ENCODE measurements at places on chromosomes 5 and 9.

DNA sequence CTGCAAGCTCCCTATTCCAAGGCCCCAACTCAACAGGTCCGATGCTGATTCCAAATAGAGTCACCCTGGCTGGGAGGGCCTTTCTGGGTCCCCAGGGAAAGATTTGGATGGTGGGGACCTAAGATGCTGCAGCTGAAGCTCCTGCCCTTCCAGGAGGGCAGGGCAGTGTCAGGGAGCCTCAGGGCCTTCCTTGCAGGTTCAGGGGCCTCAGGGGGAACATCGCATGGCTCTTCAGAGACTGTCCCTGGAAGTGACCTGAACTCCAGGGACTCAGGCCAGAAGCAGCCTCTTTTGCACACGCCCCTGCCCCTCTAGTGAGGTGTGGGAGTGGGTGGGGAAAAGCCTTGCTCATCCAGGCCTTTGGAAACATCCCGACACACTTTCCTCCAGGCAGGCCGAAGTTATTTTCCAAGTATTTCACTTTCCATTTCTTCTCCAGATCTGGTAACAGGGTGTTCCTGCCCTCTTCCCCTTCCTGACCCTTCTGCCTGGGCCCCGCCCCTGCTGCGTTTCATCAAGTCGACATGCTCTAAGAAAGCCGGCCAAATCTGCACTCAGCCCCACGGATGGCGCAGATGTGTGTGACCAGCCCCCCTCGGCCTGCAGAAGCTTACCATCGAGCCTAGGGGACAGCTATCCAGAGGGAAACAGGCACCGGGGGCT lies 159.5 kb downstream of the FGF18 start:
- DNase-seq = no peak

DNA sequence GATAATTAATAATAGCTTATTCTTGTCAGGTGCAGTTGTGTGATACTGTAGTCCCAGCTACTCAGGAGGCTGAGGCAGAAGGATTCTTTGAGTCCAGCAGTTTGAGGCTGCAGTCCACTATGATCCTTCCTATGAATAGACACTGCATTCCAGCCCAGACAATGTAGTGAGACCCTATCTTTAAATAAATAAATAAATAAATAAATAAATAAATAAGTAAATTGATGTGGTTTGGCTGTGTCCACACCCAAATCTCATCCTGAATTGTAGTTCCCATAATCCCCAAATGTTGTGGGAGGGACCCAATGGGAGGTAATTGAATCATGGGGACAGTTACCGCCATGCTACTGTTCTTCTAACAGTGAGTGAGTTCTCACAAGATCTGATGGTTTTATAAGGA lies 5.6 kb upstream of the ELL2 start:
- no peak for DNase-seq

- no peak for DNase-seq
Observed at GRCh38 chr5:124040799-124041198, 528.8 kb downstream of the CSNK1G3 start.

GRCh38 chr5:143505354-143505753 lies 101.9 kb upstream of the NR3C1 start:
- no peak for DNase-seq

DNA sequence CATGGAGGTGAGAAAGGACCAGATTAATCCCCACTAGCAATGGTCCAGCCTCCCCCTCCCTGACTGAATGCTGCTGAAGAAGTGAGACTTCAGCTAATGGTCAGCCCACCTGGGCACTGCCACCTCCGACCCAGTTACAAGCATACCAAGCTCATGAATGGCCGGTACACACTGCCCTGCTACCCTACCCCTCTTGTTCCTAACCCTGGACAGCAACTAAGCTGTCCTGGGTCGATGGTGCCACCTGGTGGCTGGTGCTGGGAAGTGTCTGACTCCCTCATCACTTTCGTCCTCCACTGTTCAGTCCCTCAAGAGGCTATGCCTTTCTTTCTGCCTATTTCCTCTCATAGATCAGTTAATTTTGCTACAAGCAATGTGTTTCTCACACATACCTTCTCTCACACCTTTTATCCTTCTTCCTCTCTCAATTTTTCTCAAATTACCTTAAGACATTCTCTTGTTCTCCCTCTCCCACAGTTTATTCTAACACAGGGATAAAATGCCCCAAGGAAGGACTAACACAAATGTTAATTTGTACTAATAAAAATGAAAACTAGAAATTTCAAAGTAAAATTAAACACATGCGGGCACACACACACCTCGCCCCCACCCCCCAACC lies 42.4 kb downstream of the PAX5 start:
- DNase-seq = no peak

- no peak for DNase-seq
Observed at GRCh38 chr5:169094586-169095409, 206.1 kb downstream of the SLIT3 start.

DNA sequence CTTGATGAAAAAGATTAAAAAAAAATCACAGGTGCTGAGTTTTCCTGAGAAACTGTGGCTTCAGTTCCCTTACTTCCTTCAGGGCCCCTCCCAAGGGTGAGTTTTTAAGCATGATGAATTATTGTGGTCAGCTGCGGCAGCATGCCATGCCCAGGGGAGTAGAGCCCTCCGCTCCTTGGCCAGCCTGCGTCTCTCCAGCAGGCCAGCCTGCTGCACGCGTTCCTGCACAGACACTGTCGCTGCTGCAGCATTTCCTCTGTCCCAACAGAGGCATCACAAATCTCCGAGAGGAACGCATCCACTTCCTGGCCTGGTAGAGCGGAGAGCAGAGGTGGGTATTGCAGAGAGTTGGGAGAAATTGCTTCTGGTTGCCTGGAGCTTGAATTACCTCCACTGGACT lies 26.1 kb upstream of the GLRA1 start:
- no peak for DNase-seq

DNA sequence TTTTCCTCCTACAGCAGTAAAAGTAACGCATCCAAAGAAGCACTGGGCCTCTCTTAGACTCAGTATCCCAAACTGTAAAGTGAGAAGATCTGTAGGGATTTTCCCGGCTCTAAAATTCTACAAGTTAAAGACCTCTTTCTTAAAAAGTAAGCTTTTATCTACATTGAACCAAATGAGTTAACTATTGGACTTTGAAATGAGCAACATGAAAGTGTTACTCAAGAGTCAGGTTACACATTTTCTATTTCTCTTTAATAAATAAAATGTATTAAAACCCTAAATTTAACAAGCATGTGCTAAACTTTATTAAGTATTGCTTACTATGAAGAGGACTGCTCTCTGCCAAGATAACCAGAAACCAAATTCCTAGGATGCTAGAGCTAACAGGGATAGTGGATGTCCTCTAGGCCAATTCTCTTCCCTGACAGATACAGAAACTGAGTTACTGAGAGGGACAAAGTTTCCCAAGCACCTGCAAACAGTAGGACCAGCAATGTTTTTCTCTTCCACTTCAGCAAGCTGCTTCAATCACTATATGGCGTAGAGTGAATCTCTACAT lies 21.7 kb downstream of the NFIB start:
- DNase-seq = no peak

- DNase-seq = no peak
Observed at GRCh38 chr5:90161414-90161813, 248.1 kb downstream of the CETN3 start.

- no peak for DNase-seq
Observed at GRCh38 chr9:130289711-130290241, 24.2 kb downstream of the HMCN2 start.

DNA sequence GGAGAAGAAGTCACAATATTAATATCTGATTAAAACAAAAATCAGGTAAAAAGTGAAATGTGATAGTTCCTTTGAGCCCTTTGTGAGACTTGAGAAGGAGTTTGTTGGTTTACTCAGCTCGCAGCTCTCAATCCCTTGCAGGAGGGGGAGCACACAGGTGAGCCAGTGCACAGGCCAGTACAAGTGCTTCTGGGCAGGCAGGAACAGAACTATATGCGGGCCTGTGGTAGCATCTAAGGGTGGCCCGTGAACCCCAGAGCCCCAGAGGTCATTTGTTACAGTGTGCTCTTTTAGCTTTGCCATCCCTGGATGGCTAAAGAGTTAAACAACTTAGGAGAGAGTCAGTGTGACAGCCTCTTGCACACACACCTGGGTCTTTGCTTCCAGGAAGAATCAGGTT lies 215.3 kb upstream of the EDIL3 start:
- DNase-seq = no peak

GRCh38 chr9:92094655-92095054 lies 20.6 kb downstream of the SPTLC1 start:
- DNase-seq = no peak

GRCh38 chr5:109911731-109912130 lies 222.0 kb downstream of the MAN2A1 start:
- DNase-seq = no peak

DNA sequence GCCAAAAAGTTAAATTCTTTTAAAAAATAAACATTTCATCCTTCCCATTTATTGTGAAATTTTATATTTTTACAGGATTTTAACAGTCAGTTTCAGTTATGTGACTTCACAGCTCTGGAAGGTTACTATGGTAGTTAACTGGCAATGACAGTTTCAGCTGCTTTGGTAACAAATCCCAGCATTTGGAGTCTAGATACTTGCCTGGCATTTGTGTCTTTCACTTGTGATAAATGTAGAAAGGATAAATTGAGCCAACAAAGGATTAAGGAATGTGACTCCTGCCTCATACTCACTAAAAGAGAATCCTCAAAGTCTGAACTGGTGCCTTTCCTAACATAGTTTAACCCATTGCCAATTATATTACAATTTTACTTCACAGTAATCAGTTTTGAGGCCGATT lies 315.5 kb downstream of the FER start:
- DNase-seq = no peak

- DNase-seq = no peak
Observed at GRCh38 chr9:110864011-110864410, 174.3 kb downstream of the LPAR1 start.

- no peak for DNase-seq
Observed at GRCh38 chr9:110180511-110181434, 27.2 kb downstream of the C9orf152 start.

DNA sequence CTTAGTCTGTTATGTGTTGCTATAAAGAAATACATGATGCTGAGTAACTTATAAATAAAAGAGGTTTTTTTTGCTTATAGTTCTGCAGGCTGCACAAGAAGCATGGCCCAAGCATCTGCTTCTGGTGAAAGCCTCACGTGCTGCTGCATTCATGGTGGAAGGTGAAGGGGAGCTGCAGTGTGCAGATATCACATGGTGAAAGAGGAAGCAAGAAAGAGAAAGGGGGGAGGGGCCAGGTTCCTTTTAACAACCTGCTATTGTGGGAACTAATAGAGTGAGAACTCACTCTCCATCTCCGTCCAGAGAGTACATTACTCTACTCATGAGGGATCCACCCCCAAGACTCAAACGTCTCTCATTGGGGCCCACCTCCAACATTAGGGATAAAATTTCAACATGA lies 12.5 kb upstream of the PARP8 start:
- DNase-seq = no peak

- no peak for DNase-seq
Observed at GRCh38 chr9:34505370-34506120, 17.2 kb downstream of the ENHO start.

DNA sequence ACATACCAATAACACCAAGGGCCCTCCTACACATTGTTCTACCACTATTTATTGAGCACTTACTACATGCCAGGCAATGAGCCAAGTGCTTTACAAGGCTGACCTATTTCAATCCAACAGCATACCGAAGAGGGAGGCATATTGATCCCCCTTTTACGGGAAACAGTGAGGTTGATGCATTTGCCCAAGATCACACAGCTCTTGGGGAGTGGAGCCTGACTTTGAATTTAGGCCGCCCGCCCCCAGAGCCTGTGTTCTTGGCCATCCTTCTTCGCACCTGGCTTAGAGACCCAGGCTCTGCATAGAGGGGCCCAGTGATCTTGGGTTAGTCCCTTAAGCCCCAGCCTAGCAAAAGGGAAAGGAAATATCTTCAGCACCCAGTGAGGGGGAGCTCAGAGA lies 158.1 kb upstream of the IER5L start:
- no peak for DNase-seq

GRCh38 chr5:112636751-112637150 lies 100.9 kb upstream of the APC start:
- no peak for DNase-seq

DNA sequence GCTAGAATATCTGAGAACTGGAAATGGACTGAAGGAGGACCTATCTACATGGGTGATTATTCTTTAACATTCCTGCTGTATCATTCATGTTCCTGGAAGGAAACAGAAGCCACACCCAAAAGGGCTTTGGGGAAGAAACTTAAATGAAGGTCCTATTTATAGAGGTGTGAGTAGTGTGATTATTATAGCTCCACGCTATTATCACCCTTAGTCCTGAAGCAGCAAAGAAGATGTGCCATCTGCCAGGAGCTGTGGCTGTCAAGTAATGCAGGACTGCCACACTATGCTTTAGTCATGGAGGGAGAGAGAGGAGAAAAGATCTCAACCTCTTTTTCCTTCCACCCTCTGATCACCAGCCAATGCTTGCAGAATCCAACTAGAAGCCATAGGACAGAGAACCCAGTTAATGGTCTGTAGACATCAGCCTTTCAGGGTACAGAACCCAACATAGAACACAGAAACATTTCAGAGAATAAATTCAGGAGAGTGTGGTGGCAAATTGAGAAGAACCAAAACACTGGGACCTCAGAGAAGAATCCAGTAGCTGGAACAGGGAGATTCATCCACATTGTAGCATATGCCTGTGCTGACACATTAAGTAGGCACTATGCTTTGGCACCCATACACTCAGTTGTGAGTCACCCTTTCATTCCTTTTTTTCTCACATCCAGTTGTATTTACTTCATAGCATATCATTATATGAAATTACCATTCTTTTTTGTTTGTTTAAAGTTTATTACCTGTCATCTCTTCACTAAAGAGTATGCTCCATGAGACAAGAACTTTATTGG lies 21.0 kb upstream of the RNF180 start:
- no peak for DNase-seq

DNA sequence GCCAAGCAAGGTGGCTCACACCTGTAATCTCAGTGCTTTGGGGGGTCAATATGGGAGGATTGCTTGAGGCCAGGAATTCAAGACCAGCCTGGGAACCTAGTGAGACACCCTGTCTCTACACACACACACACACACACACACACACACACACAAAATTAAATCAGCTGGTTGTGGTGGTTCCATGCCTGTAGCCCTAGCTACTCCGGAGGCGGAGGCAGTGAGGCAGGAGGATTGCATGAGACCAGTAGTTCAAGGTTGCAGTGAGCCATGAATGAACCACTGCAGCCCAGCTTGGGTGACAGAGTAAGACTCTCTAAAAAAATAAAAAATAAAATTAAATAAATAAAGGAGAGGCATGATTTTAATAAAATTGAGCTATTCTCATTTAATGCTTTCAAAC lies 13.1 kb downstream of the CEMIP2 start:
- no peak for DNase-seq

DNA sequence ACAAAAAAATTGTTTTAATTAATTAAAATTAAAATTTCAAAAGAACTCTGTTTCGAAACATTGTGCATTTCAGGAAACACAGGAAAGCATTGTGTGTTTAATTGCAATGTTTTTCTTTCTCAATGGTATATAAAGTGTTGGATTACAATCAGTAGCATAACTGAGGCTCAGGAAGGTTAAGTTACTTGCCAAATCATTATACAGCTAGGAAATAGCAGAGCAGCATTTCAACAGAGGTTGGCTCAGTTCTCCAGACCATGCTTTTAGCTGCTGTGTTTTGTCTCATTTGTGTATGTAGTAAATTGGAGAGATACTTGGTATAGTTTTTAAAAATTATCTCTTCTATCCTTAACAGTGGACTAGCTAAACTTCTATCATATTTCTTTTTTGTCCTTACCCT lies 30.0 kb upstream of the CAMLG start:
- no peak for DNase-seq

GRCh38 chr9:126428534-126429175 lies 102.0 kb downstream of the MVB12B start:
- DNase-seq = no peak

- DNase-seq = no peak
Observed at GRCh38 chr5:28344836-28345433, 1306.5 kb upstream of the CDH9 start.

- no peak for DNase-seq
Observed at GRCh38 chr5:17374973-17375742, 122.9 kb upstream of the TAF11L2 start.
